ENCODE measurements at places on chromosomes 11 and 22.

GRCh38 chr11:128701086-128701485 is 7.2 kb downstream of the FLI1 start:
- DNase-seq, result no peak

- no peak for DNase-seq
Observed at GRCh38 chr22:42933485-42934091, 76.5 kb upstream of the ARFGAP3 start.

DNA sequence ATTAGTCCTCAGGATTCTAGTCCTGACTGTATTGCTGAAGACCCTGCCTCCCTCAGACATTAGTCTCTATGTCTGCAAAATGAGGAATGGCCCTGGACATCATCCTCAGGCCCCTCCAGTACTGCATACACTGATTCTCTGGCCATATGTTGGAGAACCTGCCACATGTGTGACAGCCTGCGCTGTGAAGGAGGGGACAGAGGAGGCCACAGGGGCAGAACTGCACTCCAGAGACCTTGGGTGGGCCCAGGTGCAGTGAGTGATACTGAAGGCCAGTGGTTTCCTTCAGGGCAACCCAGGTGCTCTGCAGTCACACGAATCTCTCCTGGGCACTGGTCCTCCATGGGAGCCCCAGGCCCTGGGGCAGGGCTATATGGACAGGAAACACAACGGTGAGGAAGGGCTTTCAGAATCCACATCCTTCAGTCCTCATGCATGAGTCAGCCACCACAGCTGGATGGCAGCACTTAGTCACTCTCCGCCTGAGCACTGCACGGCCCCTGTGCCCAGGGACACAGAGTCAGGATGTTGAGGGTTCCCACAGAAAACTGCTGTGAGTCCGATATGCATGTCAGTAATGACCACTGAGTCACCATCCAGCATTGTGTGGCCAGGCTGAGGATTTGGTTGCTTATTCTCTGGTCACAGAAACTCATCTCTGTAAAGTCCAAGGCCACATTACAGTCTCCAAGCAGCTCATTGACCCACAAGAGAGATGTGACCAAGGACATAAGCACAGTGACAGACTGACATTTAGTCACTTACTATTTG is 39.7 kb downstream of the ME3 start:
- DNase-seq, result no peak

DNA sequence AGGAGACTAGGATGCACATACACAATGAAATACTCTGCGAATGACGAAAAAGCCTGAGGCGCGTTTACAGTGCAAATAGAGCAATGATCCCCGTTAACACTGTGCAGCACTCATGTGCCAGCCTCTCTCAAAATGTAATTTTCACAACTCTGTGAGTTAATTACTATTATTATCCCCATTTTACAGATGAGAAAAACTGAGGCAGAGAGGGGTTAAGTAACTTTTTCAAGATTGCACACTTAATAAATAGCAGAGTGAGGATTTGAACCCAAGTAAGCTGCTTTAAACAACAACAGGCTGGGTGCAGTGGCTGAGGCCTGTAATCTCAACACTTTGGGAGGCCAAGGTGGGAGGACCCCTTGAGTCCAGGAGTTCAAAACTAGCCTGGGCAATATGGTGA is 21.6 kb upstream of the SYT12 start:
- DNase-seq, result no peak

DNA sequence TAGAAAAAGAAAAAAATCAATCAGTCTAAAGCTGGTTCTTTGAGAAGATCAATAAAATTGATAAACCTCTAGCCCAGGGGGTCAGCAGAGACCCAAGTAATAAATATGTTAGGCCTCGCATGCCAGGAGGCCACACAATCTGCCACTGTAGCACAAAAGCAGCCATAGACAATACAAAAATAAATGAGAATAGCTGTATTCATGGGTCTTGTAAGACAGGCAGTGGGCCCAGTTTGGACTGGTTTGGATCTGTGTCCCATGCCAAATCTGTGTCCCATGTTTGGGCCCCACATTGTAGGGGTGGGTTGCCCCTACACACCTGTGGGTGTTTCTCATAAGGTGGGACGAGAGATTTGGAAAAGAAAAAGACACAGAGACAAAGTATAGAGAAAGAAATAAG is 6.6 kb upstream of the PLAAT4 start:
- no peak for DNase-seq
